ENCODE measurements at places on chromosomes 16 and 17.

- DNase-seq, result peak; percentile 77
These were observed 27.8 kb downstream of the TK2 start for GRCh38 chr16:66521951-66522771.

- no peak for DNase-seq
These were observed 63.6 kb downstream of the ZNF652 start for GRCh38 chr17:49298371-49298976.

DNA sequence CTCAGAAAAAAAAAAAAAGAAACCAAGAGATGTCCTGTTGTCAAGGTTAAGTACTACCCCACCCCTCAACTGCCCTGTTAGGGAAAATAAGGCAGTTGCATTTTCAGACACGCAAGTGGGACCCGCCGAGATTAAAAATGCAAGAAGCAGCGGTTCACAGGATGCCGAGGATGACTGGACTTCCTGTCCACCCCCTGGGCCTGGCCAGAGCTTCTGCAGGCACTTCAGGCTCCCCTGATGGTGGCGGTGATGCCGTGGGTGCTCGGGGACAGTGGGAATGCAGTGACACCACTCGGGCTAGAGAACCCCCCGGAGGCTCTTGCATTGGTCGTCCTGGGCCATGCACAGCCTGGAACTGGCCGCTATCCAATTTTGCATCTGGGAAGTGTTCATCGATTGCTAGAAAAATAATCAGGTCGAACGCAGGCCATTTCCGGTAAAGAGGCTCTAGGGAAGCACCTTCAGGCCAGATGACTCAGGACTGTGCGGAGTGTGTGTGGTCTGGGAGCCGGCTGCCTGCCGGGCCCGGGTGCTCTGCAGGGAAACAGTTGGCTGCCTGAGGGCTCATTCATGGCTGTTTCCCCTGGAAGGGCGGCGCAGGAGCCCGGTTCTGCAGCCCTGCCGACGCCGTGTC, 13.4 kb upstream of the CRISPLD2 start:
- no peak for DNase-seq

- no peak for DNase-seq
These were observed 27.1 kb downstream of the SCPEP1 start for GRCh38 chr17:57004944-57005579.

GRCh38 chr17:64092113-64092512, 37.8 kb downstream of the ERN1 start:
- no peak for DNase-seq

DNA sequence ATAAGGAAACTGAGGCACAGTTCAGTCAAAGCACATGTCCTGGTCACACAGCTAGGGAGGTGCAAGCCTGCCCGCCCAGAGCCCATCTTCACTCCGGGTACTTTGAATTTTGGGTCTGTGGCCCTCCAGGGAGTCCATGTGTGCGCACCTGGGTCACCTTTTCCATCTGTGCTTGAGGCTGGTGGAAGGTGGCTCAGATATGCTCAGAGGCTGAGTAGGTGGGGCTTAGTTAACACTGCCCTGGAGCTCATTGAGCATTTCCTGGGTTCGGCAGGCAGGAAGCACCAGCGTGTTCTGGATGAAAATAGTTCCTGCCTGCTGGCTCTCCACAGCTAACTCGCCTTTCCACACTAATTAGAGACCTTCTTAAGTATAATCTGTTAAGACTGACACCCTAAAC, 19.2 kb downstream of the FAM234A start:
- no peak for DNase-seq

DNA sequence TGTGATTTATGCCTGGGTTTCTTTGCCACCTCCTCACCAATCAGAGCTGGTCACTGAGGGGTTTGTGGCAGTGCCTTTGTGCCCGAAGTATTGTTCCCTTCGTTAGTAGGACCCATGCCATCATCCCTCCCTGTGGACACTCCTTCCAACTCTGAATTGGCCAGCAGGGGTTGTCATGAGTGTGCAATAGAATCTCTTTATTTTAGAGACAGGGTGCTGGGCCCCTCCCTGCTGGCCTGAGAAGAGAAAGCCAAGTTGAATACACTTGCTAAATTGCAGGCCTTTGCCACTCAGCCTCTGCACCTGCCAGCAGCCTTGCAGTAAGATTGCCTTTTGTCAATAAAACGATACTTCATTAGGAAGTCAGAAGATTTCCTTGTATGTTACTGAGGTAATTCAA, 40.7 kb upstream of the SLC12A3 start:
- DNase-seq, result no peak

GRCh38 chr17:2691965-2692780, 19.4 kb downstream of the CLUH start:
- no peak for DNase-seq

DNA sequence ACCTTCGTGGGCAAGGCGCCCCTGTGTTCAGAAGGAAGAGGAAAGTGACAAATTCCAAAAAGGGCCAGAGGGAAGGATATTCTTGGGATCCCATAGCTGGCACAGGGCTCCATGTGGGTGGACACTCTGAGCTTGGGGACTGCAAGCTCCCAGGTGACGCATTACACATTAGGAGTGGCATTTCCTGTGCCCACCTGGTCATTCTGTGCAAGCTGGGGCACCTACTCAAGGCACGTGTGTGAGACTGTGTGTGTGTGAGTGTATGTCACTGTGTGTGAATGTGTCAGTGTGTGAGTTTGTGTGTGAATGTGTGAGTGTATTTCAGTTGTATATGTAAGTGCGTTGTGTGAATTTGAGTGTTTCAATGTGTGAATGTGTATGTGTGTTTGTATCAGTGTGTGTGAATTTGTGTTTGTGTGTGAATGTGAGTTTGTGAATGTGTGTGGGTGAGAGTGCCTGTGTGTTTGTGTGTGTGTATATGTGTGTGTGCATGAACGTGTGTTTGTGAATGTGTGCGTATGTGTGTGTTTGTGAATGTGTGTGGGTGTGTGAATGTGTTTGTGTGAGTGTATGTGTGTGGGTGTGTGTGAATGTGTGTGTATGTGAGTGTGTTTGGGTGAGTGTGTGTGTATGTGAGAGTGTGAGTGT, 1.6 kb upstream of the CD300A start:
- no peak for DNase-seq

DNA sequence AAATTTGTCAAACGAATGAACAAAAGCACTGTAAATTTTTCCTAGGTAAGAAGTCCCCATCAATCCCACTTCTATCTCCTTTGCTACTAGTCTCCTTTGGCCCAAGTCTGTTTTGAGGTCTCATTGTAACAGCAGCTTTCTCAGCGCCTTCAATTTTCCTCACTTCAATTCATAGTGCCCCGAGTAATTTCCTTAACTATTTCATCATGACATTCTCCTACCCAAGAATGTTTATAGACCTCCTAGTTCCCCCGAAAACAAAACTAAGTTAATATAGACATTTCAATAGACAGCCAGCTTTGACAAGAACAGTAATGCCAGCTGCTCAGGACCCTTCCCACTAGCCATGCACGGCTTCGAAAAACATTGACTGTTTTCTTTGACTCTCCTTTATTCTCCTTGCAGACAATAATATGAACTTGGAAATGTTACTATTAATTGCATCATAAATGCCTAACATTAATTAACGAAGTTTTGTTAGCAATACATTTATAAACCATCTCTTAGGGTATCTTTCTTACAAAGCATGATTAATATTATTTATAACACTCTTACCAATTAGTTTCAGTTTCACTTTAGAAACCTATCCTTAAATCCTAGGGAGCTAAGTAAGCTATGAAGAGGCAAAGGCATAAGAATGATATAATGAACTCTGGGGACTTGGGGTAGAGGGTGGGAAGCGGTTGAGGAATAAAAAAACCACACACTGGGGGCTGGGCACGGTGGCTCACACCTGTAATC, 22.8 kb downstream of the GLG1 start:
- DNase-seq, result no peak

- no peak for DNase-seq
These were observed 28.5 kb downstream of the CLEC3A start for GRCh38 chr16:78050734-78051400.

- DNase-seq, result no peak
These were observed 241.3 kb upstream of the ZFHX3 start for GRCh38 chr16:73289232-73289631.

DNA sequence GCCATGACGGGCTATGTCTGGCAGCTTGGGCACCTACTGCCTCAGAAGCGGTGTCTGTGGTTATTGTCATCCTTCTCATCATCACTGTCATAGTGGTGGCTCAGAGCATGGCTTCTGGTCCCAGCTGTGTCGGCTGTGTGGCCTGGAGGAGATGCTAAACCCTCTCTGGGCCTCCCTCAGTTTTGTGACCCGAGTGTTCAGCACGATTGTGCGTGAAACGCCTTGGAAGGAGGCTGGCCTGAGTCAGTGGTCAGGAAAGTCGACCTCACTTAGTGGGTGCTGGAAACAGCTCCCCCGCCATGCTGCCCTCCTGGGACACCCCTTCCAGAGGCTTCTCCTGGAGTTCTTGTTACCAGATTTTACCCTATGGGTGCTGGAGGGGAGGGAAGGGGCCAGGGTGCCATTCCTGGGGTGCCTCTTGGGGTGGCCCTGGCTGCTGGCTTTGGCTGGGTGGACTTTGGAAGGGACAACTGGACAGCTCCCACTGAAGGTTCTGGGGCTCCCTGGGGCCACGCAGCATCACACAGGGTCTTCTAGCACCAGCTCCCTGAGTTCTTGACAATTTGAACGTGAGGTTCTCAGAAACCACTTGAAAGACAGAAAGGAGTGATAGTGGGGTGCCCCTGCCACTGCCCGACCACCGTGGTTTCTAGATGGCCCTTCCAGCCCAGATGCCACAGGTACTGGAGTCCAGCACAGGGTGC, 226.5 kb upstream of the GSE1 start:
- no peak for DNase-seq

- no peak for DNase-seq
These were observed 1401.0 kb downstream of the CDH11 start for GRCh38 chr16:63720848-63721247.

DNA sequence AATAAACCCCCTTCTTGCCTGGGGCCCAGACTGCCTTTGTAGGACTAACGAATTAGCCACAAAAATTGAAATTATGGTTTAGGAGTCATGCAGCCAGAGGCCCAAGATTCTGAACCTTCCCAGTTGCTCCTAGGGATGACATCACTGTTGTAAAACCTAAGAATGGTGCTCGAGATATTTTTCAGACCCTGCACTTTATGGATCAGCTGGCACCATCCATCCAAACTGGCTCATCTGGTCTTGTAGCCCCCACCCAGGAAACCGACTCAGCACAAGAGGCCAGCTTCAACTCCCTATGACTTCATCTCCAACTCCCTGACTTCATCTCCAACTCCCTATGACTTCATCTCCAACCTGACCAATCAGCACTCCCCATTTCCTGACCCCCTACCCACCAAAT, 10.9 kb upstream of the EVPL start:
- DNase-seq, result no peak

DNA sequence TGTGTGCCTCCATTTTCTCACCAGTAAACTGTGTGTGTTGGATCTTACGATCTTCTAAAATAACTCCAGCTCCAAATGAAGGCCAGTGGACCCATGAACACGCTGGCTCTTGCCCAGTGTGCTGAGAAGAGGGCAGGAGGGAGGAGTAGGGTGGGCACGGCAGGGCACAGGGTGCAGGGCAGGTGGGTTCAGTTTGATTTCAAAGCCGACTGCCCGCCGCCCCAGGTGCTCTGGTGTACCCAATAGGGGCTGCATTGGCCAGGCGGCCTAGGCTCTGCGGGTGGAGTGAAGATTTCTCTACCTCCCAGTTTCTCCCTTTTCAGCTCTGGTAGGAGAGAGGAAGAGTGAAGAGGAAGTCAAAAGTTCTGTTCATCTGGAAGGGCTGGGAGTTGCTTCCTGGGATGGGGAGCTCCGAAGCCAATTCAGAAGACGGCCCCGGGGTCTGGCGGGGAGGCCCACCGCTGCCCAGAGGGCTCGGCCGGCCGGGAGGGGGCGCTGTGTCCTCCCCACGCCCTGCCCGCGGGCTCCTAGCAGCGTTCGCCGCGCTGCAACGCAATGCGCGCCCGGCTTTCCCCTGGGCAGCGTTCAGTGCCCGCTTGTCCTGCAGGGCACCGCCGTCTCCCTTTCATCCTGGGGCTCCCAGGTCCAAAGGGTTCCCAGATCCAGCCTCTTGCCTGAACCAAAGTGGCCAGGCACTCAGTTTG, 1.1 kb upstream of the CRHR1 start:
- DNase-seq, result peak; percentile 13

DNA sequence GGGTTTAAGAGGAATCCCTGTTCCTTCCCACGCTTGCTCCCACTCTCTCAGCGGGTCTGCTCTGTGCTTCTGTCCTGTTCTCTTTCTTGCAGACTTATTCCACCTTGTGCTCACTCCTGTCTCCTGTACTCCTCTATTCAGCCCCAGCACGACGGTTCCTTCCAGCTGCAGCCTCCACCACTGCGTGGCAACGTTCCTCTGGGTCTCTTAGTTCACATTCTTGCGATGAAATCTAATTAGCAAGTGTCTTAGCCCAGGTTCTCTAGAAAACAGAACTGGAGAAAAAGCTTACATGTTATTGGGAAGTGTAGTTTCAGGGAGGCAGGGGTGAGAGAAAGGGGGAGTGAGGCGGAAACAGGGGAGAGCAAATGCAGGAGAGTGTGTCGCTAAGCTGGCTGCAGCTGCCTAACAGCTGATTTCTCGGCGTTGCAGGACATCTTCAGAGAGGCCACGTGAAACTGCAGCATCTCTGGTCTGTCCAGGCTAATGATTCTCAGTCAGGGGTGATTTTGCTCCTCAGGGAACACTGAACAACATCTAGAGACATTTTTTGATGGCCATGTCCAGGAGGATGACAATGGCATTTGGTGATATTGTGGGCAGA, 213.2 kb upstream of the NLRP1 start:
- no peak for DNase-seq

DNA sequence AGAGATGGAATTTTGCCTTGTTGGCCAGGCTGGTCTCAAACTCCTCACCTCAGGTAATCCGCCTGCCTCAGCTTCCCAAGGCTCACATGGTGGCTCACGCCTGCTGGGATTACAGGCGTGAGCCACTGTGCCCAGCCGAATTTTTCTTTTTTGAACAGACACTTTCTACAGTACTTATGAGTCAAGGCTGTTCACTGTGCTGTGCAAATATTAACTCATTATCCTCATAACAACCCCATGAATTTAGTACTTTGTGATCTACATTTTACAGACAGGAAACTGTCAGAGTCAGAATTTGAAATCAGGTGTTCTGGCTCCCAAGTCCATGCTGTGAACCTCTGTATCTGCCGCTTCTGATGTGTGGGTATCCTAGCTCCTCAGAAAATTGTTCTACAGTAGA, 25.7 kb upstream of the RASL10B start:
- no peak for DNase-seq

DNA sequence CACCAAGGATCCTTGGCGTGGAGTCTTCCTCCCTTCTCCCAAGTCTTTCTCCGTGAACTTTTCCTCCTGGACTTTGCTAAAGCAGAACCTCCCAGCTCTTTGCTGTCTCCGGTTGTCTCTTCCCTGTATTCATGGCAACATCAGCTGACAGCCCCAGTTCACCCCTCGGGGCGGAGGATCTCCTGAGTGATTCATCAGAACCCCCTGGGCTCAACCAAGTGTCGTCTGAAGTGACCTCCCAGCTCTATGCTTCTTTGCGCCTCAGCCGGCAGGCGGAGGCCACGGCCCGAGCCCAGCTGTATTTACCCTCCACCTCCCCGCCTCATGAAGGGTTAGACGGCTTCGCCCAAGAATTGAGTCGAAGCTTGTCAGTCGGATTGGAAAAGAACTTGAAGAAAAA, 943 bp downstream of the CNTROB start:
- DNase-seq, result no peak

- no peak for DNase-seq
These were observed 25.6 kb upstream of the BHLHA9 start for GRCh38 chr17:1244606-1245012.

Measured in T-helper 9 cell (primary cell).